HS-27A (cell line): ENCODE measurements at places on chromosomes 6 and 20.
A peak's percentile ranks its signal among the peaks of the same experiment; 100 is the strongest.

GRCh38 chr6:31247813-31248212 is 24.1 kb downstream of the HLA-C start:
- no peak for DNase-seq

- DNase-seq: no peak
Measured at GRCh38 chr6:33717934-33718455, 6.5 kb upstream of the UQCC2 start.

GRCh38 chr6:31116661-31117385 is 2.2 kb downstream of the PSORS1C1 start:
- no peak for DNase-seq

DNA sequence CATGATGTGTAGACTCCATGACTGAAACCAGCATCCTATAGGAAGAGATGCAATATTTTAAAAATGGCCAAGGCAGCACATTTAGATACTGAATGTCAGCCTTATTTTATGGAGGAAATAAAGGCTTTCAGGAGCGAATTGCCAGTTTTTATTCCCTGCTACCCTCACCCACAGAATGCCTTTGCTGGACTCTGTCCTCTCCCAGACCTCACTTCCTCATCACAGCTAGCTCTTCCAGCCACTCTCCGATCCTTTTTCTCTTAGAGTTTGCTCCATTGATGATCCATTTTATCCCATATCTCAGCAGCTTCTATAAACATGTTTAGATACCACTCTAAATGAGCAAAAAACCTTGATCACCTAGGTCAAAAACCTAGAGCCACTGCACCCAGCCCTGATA is 137.7 kb downstream of the LRRC1 start:
- DNase-seq: no peak

DNA sequence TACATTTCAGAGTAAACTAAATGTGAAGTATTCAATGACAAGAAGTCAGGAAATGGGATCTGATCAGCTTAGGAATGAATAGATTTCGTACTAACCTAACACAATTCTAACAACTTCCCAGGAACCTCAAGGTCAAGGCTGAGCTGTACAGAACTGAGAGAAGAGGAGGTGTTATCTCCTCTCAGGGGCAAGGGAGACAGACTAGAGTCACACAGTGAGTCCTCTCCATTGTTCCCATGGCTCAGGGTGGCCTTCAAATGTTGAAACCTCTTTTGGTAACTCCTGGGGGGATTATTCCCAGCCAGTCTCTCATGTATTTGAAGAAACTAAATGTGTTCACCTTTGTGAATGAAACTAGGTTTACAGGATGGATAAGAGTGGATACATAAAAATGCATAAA is 27.7 kb downstream of the ELOVL2 start:
- DNase-seq: no peak

DNA sequence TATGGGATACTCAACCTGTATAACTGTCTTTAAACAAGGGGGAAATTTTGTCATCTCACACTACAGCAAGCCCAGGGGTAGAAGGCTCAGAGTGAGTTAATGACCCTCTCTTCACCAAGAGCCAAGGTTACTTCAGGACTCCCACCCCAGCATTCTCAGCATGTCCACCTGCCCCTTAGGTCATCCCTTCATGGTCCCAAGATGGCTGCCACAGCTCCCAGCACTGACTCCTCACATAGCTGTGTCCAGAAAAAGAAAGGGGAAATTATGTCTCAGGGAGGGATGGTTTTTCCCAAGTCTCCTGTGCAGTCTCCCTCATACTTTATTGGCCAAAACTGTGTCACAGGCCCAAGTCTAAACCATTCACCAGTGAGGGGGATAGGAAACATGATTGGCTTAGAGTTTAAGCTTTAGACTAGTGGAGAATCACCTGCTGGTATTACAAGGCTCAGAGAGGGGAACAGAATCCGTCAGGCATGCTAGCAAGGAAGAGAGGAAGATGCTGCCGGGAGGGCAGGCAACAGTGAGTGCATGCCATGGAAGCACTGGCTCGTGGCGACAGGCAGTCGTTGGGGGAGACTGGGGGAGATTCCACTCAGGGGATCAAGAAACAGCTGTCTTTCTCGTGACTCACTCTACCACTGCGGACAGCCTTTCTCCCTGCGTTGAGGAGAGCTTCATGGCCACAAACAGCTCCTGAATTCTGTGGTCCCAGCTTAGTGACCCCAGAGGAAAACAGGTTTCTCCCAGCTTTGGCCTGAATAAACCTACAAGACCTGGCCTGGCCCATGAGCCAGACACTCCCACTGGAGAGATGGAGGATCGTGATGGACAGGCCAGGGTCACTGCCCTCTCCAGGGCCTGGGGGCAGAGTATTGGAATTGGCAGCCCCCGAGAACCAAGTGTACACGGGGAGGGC is 37.2 kb downstream of the HM13 start:
- no peak for DNase-seq

GRCh38 chr6:16420337-16420714 is 181.9 kb downstream of the GMPR start:
- DNase-seq: no peak

- peak; percentile 97 for DNase-seq
Measured at GRCh38 chr6:16338577-16339264, 100.3 kb downstream of the GMPR start.

- no peak for DNase-seq
Measured at GRCh38 chr6:127496471-127496870, 22.7 kb downstream of the MTCL3 start.

DNA sequence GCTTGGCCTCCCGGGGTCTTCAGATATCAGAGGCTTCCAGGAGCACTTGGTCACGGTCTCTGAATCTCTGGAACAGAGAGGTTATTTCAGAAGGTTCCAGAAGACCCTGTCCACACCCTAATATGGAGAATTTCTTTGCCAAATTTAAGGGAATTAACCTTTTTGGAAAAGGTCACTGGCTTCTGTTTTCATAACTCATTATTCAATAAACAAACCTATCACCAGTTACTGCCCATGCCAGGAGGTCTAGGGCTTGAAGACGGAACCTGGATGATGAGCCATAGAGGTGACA is 507 bp upstream of the CST4 start:
- DNase-seq: no peak

DNA sequence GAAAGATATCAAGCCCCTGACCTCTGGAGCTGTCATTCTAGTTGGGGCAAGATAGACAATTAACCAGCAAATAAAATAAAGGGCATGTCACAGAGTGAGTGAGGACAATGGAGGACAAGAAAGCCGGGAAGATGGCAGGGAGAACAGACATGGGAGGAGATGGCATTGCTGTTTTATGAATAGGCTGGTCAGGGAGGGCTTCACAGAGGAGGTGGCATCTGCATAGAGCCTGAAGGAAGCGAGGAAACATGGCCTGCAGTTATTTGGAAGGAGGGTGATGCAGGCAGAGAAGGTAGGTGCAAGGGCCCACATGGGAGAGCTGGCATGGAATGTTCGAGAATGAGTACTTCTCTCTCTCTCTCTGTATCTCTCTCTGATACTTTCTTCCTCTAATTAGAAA is 63.7 kb downstream of the EFCAB8 start:
- no peak for DNase-seq

DNA sequence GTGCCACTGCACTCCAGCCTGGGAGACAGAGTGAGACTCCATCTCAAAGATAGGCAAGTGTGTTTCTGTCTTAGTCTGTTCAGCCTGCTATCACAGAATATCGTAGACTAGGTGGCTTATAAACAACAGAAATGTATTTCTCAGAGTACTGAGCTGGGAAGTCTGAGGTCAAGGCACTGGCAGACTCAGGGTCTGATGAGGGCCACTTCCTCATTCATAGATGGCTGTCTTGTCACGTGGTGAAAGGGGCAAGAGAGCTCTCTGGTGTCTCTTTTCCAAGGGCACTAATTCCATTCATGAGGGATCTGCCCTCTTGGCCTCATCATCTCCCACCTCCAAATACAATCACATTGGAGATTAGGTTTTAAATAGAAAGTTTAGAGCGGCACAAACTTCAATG is 95.6 kb upstream of the PHACTR3 start:
- DNase-seq: no peak
